ENCODE measurements at places on chromosomes 2 and 18.

DNA sequence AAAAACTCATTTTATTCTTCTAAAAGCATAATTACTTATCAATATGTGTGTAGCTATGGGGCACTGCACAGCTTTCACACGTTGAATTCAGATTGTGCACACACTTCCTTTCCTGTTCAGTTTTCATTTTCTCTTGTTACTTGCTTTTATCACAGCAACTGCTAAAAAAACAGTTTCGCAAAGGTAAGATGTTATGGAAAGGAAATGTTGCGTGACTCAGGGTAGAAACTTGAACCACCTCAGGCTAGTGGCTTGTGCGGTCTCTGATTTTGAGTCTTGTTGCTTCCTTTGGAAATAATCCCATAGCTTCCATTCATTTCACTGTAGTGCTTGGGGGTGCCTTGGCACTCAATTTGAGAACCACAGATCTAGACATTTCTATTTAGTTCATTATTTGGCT is 171.9 kb downstream of the FMNL2 start:
- DNase-seq, result no peak

DNA sequence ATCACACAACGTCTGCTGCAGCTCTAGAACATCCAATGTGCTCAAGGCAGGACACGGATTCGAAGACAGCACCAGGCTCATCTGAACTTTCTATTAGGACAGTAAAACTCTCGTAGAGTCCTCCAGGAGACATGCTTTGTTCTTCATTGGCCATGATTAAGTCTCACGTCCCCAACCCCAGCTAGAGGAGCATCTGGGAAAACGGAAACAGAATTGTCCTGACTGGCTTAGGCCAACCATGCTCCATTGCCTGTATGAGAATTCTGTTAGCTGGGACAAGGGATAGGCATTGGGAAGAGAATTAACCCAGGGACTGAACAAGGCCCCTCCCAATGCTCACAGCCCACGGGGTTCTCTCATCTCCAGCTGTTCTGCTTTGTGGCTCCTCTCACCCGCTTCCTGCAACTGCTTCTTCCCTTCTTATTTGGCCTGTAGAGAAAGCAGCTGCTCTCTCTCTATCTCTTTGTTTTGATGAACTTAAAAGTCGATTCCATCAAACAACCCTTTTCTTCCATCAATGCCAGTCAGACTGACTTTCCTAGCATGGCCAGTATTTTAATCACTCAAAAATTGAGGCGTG is 75.6 kb downstream of the C1QL2 start:
- DNase-seq, result no peak

DNA sequence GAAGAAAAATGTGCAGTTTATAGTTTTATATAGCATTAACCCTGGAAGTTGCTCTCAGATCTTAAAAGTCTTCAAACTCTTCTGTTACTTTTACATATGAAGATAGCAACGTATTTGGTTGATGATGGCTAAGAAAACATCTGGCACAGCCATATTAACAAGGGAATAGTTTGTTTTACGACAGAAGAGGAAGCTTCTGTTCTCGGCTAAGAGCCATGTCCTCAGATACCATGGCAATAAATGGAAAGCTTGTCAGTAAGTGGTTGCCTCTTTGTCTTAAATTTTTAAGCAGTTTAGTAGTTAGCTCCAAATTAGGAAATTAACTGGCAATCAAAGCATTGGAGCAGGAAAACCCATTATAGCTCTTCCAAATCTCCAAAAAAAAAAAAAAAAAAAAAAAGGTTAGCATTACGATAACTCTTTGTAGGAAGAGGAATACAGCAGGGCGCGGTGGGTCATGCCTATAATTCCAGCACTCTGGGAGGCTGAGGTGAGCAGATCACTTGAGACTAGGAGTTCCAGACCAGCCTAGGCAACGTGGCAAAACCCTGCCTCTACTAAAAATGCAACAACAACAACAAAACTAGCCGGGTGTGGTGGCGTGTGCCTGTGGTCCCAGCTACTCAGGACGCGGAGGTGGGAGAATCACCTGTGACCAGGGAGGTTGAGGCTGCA is 4.5 kb upstream of the STON1 start:
- no peak for DNase-seq

GRCh38 chr18:61471942-61472341 is 138.7 kb downstream of the CDH20 start:
- DNase-seq, result no peak

DNA sequence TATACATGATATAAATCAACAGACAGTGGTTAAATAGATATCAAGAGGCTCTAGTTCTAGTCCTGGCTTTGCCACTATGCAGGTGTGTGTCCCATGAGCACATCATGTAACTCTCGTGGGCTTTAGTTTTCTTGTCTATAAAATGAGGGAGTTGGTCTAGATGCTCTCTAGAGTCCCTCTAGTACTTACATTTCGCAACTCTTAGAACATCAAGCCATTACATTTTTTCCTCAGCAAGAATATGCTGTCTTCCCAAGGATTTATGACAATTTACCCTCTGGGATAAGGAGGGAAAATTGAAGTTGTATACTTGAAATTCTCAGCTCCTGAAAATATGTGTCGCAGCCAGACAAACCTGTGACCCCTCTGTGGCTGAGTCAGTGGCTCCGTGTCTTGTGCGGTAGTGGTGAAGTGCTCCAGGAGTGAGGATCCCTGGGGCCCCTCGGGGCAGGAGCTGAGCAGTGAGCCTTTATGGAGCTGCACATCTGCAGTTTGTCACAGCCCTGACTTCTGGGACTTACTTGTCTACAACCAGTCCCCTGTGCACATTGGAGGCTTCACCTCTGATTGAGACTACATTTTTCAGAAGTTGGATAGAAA is 6.8 kb downstream of the PKP4 start:
- no peak for DNase-seq

- peak; percentile 91 for DNase-seq
Observed at GRCh38 chr2:20093263-20094141, 42.1 kb upstream of the LAPTM4A start.

GRCh38 chr2:108069515-108070310 is 83.4 kb downstream of the SLC5A7 start:
- DNase-seq, result peak; percentile 60

GRCh38 chr18:57431467-57432080 is 3.6 kb upstream of the ONECUT2 start:
- DNase-seq, result no peak

- no peak for DNase-seq
Observed at GRCh38 chr2:233917116-233917515, at the start of gene TRPM8. TSS of gene TRPM8 (plus strand) at chr2:233917373. CDS start at chr2:233926538, 9,165 bp downstream.

DNA sequence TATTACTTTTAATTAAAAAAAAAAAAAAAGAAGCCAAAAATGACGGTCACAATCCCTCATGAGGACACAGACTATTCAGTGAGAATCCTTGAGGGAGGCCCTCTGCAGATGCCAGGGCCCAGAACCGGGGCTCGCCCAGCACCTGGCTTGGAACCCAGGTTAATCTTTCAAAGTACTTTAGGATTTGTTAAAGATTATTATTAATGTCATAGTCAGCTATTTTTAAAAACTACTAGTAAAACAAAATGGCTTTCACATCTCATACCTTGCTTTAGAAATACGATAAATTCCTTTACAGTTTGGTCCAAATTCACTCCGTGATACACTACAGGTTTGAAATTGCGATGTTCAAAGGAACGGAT is 27.1 kb downstream of the C2orf76 start:
- DNase-seq, result no peak

GRCh38 chr2:114442510-114442909 is at the start of gene DPP10:
TSS of gene DPP10 (plus strand) at chr2:114442641.
- peak; percentile 92 for DNase-seq

GRCh38 chr2:28457237-28457636 is 38.6 kb upstream of the PLB1 start:
- DNase-seq, result peak; percentile 78

DNA sequence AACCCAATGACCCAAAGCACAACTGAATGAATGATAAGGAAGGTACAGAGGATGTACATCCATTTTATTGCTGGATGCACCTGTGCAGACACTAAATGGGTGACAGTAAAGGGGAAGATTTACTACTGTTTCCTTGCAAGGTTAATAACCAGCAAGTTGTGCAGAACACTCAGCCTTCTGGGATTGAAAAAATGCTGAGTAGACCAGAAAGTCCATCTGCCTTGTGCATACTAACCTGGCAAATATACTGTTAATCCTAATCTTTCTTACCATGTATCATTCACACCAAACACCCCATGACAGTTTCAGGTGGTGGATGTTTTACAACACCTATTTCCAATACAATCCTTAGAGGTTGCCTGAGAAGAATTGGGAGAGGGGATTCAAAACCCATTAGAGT is 814.1 kb upstream of the NRXN1 start:
- DNase-seq, result no peak

Measured in endodermal cell (in vitro differentiated cells).